ENCODE measurements at places on chromosomes 1 and 21.

GRCh38 chr1:116832932-116833578 is 76.7 kb upstream of the PTGFRN start:
- DNase-seq, result no peak

DNA sequence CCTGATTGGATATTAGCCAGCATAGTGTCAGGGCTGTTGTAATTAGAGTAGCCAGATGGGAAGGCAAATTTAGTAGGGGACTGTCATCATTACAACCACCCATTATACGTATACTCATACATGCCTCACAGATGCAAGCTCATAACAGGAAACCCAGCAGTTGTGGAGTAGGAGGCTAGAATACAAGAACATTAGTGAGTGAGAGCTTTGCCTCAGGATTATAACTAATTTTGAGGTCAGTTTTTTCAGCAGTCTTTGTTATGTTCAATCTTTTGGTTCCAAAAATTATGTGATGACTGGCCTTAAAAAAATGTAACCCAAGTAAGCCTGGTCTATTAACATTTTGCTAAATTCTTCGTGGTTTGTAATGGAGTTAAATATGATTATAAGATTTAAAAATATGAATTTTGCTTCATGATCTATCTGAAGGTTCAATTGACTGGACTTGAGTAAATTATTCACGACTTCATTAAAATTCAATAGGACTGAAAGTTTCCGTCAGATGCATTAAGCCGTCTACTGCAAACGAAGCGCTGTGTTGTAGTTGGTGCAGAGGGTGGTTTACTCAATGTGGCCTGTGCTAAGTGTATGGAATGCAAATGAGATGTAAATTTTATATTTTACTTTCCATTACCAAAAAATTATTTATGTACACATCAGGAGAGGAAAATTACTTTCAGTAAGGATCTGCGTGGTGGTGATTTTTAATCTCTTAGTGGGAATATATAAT is 48.8 kb downstream of the KCNK1 start:
- no peak for DNase-seq

- DNase-seq, result no peak
Measured at GRCh38 chr1:67594764-67595163, 90.2 kb upstream of the GADD45A start.

DNA sequence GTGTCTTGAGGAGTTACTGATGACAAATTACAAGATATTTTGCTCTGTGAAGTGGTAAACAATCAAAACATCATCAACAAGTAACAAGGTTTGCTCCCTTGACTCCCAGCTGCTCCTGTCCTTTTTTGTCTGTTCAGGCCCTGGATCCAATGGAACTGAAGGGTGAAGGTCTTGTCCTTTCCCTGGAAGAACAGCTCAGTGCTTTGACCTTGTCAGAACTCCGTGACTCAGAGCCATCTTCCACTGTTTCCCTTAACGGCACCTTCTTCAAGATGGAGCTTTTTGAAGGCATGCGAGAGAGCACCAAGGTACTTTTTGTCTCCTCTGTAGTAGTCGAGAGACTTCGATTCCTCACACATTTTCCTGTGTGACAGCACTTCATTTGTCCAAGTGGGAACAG is 29.0 kb downstream of the TRIM45 start:
- DNase-seq, result no peak

DNA sequence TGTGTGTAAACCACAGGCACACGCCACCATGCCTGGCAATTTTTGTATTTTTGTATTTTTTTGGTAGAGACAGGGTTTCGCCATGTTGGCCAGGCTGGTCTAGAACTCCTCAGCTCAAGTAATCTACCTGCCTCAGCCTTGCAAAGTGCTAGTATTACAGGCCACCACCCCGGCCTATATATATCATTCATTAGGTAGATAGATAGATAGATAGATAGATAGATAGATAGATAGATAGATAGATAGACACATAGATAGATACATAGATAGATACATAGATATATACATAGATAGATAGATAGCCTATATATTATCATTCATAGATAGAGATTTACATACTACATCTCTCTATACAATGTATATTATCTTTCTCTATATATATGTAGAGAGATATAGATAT is 46.0 kb downstream of the VANGL1 start:
- DNase-seq, result no peak

- no peak for DNase-seq
Measured at GRCh38 chr1:206766251-206766856, 4.2 kb upstream of the IL19 start.
